ENCODE measurements at places on chromosomes 16 and 17.

DNA sequence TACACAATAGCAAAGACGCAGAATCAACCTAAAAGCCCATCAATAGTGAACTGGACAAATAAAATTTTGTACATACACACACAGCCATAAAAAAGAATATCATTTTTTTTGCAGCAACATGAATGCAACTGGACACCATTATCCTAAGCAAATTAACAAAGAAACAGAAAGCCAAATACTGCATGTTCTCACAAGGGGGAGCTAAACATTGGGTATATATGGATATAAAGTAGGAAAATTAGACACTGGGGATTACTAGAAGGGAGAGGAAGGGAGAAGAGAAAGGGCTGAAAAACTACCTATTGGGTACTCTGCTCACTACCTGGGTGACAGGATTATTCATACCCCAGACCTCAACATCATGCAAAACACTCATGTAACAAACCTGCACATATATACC, 28.2 kb downstream of the ADAMTS18 start:
- DNase-seq = no peak

GRCh38 chr17:34219405-34219804, 35.7 kb upstream of the CCL2 start:
- DNase-seq = no peak

GRCh38 chr17:20800146-20800545, 220.6 kb downstream of the CDRT15L2 start:
- DNase-seq = no peak

DNA sequence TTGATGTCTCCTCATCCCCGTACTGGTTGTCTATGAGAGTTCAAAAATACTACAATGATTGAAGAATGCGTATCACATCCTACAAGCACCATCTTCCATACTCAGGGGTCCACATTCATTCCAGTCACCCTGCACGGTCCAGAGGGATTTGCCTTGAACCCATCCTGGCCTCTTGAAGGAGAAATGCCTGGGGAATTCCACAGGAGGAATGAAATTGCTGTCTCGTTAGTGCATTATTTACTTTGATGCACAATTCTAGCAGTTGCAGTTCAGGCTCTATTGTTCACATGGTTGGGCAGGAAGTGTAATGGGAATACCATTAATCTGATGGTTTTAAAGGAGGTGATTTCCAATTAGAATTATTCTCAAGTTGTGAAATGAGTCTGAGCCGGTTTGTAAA, 369.1 kb upstream of the XYLT1 start:
- DNase-seq = no peak

GRCh38 chr17:70320673-70321345, 151.5 kb downstream of the KCNJ2 start:
- no peak for DNase-seq

- no peak for DNase-seq
Observed at GRCh38 chr17:49850218-49850610, 2.3 kb upstream of the TAC4 start.

DNA sequence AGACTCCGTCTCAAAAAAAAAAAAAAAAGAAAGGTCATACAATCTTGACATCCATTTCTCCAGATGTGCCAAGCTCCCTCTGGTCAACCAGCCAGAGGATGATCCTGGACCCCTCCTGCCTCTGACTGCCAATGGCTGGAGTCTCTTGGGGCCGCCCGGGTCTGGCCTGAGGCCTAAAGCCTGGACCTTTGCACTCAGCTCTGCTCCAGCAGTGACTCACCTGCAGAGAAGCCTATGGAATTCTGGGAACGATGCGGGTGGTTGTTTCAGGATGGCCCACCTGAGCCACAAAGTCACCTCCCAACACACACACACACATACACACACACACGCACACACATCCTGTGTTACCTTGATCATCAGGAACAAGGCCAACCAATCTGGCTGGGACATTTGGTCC, 64.0 kb upstream of the DNAH17 start:
- no peak for DNase-seq

GRCh38 chr17:21539146-21539545, 153.2 kb upstream of the KCNJ18 start:
- no peak for DNase-seq

GRCh38 chr16:27377666-27378485, 24.1 kb upstream of the IL21R start:
- no peak for DNase-seq
